Activated CD4-positive, alpha-beta T cell treated with anti-CD3 and anti-CD28 coated beads, Interleukin-10, Interleukin-2, amounts not matched to agents 100 ng/mL and 50 ng/mL, durations not matched to agents 16 hours and 8 hours (primary cell): ENCODE measurements at places on chromosomes 11 and 22.

GRCh38 chr11:7691759-7692350 is 14.4 kb downstream of the OVCH2 start:
- DNase-seq = no peak

DNA sequence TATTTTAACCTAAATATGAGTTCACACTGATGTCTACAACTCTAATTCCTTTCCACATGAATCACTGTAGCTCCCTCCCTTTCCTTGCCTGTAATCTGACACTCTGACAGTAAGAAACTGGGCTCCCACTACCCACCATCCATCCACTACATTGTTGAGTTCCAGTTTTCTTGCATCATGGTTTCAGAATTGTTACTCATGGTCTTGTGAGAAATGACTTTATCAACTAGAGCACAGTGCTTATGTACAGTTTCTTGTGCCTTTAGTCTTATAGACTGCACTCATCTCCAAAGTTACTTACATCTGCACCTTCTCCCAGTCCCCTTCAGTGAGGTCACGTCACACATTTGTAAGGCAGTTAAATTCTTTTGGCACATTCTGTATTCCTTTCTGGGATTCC is 78.6 kb downstream of the RTL6 start:
- DNase-seq = no peak

DNA sequence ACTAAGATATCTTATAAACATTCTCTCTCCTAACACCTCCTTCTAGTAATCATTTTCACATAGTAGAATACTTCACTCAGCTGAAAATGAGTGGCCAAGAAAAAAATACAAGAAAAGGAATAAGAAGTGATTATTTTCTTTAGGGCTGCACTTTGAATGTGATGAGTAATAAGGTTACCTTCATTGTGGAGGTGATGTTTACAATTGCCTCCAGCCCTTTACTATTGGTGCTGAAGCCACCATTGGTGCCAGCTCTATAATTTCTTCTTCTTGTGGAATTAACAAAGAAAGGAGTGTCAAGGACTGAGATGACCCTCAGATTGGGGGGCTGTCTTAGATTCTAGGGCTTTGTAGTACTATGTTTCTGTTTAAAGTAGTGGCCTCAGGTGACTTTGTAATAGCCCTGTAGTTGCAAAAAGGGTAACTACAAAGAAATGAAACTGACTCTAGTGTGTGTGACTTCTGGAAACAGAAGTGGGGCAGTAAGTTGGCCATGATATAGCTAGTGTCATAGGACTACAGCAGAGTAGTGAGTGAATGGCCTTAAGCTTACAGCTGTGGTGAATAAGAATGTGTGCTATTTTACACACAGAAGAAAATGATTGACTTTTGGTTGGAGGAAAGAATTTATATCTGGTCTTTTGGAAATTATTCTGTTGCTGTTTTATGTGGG is 287.2 kb downstream of the TMEM135 start:
- DNase-seq = peak; percentile 3

- DNase-seq = peak; percentile 78
Measured at GRCh38 chr11:18768472-18768901, 23.1 kb downstream of the PTPN5 start.

GRCh38 chr22:48743601-48744282 is 1083.9 kb downstream of the BRD1 start:
- DNase-seq = no peak

DNA sequence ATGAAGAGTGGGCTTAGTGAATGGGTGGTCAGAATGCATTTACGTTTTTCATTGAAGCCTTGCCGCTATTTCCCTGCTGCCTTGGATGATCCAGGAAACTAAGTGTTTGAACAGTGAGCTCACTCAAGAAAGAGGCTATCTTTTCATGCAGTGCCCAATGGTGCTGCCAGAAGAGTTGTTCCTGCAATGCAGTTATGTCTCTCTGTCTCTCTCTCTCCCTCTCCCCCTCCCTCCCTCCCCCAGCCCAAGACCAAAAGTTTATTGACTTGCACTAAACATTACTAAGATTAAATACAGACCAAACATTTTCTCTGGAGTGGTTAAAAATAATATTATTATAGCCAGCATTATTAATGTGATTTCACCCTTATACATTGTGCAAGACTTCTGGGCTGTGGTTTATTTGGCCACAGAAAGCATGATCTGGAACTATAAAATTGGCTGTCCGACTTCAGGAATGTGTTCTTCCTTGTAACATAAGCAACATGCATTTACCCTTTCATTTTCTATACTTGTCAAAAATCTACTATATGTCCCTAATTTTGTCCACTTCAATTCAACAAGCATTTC is 6.6 kb upstream of the FUT4 start:
- DNase-seq = no peak

GRCh38 chr22:26330971-26331625 is 98.0 kb upstream of the ASPHD2 start:
- peak; percentile 68 for DNase-seq
